Head of caudate nucleus (tissue), 42 donors: ENCODE measurements at places on chromosomes 7 and 10.

- no peak for DNase-seq
These were observed 37.0 kb upstream of the TMEM72 start for GRCh38 chr10:44874166-44874565.

DNA sequence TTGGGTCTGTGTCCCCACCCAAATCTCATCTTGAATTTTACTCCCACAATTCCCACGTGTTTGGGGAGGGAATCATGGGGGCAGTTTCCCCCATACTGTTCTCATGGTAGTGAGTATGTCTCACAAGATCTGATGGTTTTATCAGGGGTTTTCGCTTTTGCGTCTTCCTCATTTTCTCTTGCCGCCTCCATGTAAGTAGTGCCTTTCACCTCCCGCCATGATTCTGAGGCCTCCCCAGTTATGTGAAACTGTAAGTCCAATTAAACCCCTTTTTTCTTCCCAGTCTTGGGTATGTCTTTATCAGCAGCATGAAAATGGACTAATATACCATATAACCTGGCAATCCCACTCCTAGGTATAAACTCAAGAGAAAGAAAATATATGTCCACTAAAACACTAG is 25.9 kb upstream of the SP4 start:
- no peak for DNase-seq

GRCh38 chr7:142938611-142939010 is 673 bp upstream of the LLCFC1 start:
- no peak for DNase-seq

DNA sequence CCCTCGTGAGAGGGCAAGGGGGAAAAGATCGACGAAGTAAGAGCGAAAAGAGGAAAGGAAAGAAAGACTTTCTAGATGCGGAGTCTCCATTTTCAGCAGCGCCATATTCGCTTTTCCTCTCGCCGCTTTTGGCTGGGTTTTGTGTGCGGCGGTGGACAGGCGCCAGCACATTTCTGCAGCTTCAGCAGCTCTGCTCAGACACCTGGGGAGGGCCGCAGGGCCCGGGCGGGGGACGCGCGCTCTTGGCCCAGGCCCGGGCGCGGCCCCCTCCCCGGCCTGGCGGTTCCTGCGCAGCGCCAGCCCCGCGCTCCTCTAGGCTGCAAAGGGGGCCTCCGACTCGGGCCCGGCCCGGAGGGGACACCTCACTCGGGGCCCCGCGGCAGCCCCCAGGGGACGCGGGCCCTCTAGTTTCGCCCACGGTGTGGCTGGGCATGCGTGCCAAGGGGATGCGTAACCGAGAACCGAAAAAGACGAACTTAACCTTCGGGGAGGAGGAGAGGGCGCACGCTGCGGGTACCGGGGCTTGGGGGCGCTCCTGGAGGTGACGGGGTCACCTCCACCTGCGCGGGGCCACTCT is 34.5 kb upstream of the EBLN1 start:
- peak; percentile 73 for DNase-seq

GRCh38 chr7:30800785-30801252 is 29.6 kb downstream of the MINDY4 start:
- peak; percentile 83 for DNase-seq

DNA sequence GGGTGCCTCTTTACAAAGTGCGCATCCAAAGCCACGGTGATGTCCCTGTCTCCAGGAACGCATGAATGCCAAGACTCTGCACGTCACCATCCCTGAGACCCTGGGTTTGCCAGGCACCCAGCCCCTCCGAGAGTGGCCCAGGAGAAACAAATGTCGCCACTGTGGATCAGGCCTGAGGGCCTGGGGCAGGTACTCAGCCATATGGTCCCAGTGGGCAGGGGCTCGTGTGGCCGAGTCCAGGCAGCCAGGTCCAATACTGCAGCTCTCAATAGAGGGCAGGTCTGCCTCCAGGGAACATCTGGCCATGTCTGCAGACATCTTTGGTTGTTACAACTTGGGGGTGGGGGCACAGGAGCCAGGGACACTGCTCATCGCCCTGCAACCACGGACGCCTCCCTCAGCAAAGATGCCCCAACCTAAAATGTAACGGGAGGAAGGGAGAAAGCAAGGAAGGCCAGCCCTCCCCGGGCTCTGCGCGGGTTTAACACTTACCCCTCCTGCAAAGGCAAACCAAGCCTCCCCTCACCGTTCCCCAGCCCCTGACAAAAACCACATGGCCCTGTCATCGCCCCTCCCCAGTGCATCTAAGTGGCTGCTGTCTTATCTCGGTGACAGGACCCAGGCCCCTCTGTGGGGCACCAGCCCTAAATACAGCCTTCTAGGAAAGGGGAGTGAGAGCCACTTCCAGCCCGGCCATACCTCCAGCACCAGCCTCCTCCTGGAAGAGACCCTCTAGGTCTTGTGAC is 10.3 kb upstream of the PAPOLB start:
- no peak for DNase-seq

GRCh38 chr7:150407588-150408392 is 28.7 kb downstream of the ZNF775 start:
- DNase-seq: no peak

GRCh38 chr10:131695496-131696165 is 205.2 kb upstream of the PPP2R2D start:
- DNase-seq: no peak

- no peak for DNase-seq
These were observed 312.3 kb upstream of the ZNF32 start for GRCh38 chr10:43960981-43961380.

GRCh38 chr10:91820144-91820543 is 21.9 kb downstream of the TNKS2 start:
- no peak for DNase-seq

GRCh38 chr7:147809786-147810185 is 780.8 kb upstream of the C7orf33 start:
- no peak for DNase-seq

GRCh38 chr7:92064438-92065029 is 69.7 kb downstream of the CYP51A1 start:
- no peak for DNase-seq

- DNase-seq: no peak
These were observed 39.4 kb upstream of the ARHGAP21 start for GRCh38 chr10:24762966-24763623.

DNA sequence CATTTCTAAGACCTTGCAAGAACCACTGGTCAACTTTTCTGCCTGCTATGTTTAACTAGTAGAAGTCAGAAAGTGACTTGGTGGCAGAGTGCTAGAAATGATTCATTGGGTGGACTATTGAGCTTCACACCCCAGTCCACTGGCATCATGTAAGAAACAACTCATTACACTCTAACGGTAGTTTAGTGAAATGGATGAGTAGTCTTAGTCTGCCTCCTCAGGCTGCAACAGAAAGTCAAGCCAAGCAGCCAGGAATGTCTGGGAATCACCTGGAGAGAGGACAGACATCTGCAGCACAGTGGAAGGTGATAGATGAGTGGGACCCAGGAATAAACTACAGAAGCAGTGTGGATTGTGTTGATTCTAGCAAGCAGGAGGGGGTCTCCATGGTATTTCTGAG is 125.4 kb downstream of the AUTS2 start:
- DNase-seq: no peak

- DNase-seq: no peak
These were observed 198.7 kb downstream of the ADARB2 start for GRCh38 chr10:1538531-1539061.

- DNase-seq: no peak
These were observed 12.2 kb downstream of the TES start for GRCh38 chr7:116222501-116222900.

DNA sequence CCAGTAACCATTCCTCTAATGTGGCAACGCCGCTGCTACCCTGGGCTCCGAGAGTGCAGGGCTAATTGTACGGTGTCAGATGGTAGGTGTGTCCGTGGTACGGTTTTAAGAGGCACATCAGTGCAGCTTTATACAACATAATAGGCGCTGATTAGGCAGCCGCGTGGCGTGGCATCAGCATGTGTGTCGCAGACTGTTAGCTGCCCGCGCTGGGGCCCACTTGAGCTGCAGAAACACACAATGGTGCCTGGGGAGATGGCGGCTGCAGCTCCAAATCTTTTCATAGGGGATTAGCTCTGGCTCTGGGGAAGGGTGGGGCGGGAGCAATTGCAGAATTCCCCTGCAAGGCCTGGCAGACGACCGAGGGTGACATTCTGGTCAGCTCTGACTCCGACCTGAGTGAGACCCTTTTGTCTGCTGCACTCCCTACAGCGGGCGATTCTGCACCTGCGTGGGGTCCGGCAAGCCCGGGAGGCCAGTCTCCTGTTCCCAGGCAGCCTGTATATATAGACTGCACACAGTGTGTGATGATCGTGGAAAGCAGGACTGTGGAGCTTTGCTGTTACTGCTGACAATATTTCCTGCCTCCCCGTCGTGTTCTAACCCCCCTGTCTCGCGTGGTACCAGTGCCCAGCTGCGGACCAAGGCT is 722.7 kb upstream of the CELF2 start:
- peak; percentile 31 for DNase-seq

GRCh38 chr7:92178928-92179924 is at the start of gene LRRD1:
Gene LRRD1 (minus strand): TSS chr7:92179142. CDS start chr7:92165202, 13,940 bp downstream.
- peak; percentile 89 for DNase-seq

- DNase-seq: no peak
These were observed 32.7 kb downstream of the R3HCC1L start for GRCh38 chr10:98167191-98167590.

DNA sequence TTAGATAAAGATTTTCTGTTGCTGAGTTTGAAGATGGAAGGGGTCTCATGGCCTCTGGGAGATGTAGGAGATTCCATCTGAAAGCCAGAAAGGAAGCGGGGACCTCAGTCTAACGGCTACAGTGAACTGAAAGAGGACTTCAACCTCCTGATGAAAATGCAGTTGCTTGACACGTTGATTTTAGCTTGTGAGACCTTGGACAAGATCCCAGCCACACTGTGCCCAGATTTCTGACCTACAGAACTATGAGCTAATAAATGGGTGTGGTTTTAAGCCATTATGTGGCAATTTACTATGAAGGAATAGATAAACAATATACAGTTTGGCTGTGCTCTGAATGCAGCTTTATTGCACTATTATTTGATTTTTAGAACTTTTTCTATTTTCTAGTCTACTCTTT is 342.3 kb upstream of the SEMA3D start:
- no peak for DNase-seq

- peak; percentile 35 for DNase-seq
These were observed 86.5 kb downstream of the OTUD1 start for GRCh38 chr10:23525406-23525805.

GRCh38 chr7:1679326-1679965 is 9.4 kb downstream of the ELFN1 start:
- peak; percentile 10 for DNase-seq

- DNase-seq: no peak
These were observed 14.8 kb downstream of the ZNF33A start for GRCh38 chr10:38025283-38025682.

GRCh38 chr10:71736570-71736952 is 17.0 kb upstream of the C10orf105 start:
- no peak for DNase-seq

- DNase-seq: no peak
These were observed 211.2 kb downstream of the CACNB2 start for GRCh38 chr10:18351421-18351820.

- DNase-seq: no peak
These were observed 54.1 kb downstream of the LAMB1 start for GRCh38 chr7:107948645-107949442.

DNA sequence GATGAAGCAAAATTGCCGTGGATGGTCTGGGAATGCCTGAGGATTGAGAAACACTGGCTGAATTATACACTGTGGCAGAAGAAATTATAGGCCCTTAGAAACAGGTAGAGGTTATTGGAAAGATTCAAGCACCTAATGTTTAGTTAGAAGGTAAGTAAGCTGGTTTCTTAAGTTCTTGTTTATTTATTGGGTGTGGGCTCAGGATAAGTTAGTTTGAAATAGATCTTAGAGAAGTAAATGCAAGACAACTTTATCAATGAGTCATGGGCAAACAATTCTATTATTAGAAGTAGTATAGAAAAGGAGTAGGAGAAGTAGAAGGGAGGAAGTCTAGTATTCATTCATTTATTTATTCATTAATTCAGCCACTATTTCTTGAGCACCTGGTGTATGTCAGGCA is 96.5 kb downstream of the KAT6B start:
- DNase-seq: no peak

- no peak for DNase-seq
These were observed 30.8 kb downstream of the OTUD1 start for GRCh38 chr10:23469596-23470237.

DNA sequence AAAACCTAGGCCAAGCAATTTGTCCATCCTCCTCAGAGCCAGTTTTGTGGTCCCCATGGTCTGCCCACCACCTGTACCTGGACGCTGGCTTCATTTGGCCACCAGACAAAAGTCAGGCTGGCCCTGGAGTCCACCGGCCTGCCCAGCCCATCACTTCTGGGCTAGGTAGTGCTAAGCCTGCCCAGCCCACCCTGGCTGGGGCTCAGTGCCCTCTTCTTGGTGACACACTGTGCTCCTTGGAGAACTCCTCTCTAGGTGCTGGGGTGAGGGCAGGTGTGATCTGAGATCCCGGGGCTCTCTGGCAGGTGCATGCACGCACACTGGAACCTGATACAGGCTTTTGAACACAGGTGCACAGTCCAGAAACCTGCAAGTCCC is 1.1 kb downstream of the AIFM2 start:
- no peak for DNase-seq

- DNase-seq: no peak
These were observed 26.2 kb downstream of the MTPN start for GRCh38 chr7:135950972-135951371.

DNA sequence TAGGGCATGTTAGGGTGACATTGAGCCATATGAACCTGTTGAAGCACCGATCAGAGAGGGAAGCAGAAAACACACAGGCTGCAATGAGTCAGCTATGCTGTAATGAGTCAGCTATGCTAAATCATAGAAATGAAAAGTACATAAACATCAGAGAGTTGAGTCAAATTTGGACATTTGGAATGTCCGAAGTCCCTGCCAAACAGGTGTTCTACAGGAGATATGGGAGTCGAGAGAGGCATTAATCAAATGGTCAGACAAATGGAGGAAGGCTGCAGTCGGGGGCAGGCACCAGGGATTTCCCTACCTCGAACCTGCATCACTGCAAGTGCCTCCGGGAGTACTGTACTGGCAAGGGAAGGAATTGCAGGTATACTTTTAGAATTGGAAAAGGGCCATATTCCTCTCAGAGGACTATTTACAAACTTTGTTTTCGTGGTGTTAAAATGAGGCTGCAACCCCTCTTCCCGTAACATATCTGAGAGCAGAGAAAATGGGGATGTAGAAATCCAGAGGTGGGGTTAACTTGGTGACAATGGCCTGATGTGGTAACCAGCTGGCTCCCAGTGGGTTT is 8.8 kb upstream of the ZC3HAV1 start:
- no peak for DNase-seq

- no peak for DNase-seq
These were observed 490.8 kb upstream of the GRM3 start for GRCh38 chr7:86152926-86153325.

DNA sequence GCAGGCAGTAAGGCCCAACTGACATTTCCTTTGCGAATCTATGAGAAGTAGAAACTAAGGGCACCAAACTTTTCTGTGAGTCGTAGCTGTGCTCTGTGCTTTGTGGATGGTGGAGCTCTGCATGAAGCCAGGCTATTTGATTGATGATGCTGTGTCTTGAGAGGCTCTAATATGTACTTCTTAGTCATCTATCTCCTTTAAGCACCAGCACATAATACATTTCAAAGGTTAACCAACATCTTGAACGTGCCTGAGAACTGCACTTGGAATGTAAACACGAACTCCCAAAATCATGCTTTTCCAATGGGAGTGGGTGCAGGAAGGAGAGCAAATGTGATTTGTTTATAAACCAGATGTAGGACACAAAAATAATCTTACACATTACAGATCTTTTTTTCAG is 411.6 kb downstream of the PARD3 start:
- no peak for DNase-seq

GRCh38 chr10:482051-482501 is 207.4 kb downstream of the DIP2C start:
- DNase-seq: no peak

- DNase-seq: no peak
These were observed 46.2 kb downstream of the WDR11 start for GRCh38 chr10:120897343-120897742.
